ENCODE measurements at places on chromosomes 5 and 9.

DNA sequence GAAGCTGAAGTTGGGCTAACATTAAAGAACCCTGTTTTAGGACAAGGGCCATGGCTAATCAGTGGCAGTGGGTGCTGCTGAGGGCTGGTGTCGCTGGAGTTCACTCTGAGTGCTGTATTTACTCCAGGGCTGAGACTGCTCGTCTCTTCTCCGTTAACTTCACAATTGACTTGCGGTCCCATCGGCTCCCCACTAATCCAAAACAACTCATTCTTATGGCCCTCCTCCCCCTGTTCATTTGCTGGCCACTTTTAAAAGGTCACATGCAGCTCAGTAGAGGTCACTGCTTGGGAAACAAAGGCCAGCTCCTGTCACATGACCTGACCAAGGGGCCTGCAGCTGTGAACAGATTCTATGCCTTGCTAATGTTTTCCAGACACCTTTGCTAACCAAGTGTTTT, 38.4 kb downstream of the PTCH1 start:
- DNase-seq = no peak

- DNase-seq = no peak
Measured at GRCh38 chr5:148206620-148207019, 3.8 kb downstream of the SPINK6 start.

- no peak for DNase-seq
Measured at GRCh38 chr9:22049411-22049810, 40.3 kb upstream of the CDKN2B start.

DNA sequence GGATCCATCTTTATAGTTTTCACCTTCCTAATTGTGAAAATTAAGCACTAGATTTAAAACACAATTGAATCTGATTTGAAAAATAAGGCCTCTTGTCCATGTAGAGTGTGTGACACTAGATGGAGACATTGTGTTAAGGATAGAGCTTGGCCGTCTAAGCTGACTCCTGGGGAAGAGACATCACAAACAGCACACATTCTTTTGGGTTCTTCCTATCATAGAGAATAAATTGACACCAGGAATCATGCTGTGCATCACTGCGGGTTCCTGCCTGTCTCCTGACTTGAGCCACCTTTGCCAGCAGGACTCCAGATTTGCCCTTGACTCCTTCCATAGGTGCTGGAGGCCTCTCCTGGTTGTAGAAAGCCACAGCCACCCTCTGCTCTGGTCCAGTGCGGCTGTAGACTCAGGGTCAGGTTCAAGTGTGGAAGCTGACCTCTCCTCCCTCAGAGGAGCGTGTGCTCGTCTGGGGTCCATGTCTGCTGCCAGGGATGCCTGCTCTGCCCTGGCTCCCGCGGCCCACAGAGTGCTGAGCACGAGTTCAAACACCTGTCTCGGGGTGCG, 11.2 kb downstream of the ROPN1L start:
- no peak for DNase-seq

- DNase-seq = no peak
Measured at GRCh38 chr5:163565931-163566608, 60.7 kb downstream of the MAT2B start.

DNA sequence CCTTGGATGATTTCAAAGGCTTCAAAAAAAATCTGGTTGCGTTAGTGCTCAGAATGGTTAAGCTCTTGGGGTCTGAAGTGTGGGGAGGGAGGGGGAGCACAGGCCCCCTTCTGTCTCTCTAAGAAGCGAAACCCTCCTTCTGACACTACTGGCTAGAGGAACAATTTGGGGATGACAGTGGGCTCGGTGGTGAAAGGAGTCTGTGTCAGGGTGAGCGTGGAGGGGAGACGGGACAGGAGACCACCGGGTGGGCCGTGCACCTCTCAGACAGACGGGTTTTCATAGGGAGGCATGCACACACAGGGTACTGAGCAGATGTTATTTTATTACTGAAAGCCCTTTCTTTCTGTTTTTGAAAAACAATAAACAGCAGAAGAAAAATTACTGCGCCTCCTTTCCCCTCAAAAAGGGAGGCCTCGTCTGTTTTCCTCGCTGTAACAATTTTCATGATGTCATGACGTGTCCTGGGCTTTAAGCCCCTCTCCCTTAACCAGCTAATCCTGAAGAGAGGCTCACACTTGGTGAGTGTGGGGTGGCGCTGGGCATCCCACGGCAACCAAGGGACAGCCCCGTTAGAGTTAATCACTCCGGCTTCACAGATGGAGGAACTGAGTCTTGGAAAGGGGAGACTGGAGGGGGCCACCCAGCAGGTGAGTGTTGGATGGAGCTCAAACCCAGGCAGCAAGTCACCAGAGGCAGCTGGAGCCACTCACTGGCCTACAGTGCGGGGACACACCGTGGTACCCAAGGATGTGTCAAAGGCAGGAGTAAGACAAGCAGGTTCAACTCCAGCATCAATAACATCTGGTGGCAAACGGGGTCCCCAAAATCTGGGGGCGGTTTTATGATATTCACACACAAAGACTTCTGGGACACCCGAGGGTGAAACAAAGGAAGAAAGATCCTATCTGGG, 53.4 kb downstream of the PTCH1 start:
- DNase-seq = no peak

DNA sequence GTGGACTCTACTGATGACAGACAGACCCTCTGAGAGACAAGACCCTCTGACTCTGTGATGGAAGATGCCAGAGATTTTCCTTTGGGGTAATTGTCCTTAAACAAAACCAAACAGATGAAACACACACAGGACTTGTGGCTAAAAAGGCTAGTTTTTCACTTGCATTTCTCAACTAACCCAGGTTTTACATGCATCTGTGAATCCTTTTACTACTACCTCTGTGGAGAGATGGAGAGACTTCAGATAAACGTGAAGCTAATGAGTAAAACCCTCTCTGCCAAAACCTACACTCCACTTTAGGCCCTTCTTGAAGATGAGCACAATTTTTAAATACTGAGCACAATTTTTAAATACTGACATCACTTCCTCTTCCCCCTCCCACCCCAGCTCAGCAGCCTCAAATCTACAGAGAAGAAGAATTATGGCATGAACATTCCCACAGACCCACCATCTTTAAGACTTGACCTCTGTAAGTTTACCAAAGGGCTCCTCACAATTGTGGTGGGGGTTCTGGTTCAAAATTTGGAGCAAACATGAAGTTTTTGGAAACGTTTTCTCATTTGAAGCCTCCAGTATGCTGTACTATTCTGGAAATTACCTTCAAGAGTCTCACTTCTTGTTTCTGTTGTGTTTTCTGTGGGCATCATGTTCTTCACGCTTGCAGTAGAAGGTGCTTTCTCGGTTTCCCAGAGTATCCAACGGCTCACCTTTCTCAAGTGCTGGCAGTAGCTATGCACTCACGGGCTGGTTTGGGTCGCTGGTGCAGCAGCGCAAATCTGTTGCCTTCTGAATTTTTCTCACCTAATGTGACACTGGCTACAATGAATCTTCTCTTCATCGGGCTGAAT, 42.7 kb downstream of the ACER2 start:
- no peak for DNase-seq

GRCh38 chr9:2655411-2655901, 33.9 kb downstream of the VLDLR start:
- DNase-seq = no peak

DNA sequence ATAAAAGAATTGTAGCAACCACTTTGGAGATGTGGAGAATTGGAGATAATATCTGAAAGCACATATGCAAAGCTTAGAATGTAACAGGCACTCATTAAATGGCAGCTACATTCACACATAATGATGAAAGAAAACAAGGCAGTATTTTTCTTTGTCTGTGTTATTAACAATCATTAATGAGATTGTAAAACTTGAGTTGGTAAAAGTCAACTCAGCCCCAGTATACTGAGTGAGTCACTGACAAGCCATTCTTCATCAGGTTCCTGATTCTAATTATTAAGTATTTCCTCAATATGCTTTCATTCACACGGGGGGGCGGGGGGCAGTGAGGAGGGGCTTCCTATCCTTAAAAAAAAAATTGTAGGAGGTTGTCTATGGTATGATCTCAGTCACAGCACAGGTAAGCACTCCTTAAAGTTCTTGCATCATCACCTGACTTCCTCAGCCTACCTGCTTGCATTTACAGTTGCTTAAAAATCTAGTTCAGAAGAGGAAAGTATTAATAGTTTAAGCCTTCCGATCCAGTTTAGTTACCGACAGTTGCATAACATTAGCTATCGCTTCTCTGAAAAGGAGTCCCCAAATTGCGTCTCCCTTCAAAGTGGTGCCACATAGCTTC, 379.8 kb downstream of the EFNA5 start:
- no peak for DNase-seq

- no peak for DNase-seq
Measured at GRCh38 chr9:27471366-27471765, 52.7 kb upstream of the IFNK start.

- DNase-seq = no peak
Measured at GRCh38 chr5:36239370-36240293, 2.1 kb downstream of the NADK2 start.

DNA sequence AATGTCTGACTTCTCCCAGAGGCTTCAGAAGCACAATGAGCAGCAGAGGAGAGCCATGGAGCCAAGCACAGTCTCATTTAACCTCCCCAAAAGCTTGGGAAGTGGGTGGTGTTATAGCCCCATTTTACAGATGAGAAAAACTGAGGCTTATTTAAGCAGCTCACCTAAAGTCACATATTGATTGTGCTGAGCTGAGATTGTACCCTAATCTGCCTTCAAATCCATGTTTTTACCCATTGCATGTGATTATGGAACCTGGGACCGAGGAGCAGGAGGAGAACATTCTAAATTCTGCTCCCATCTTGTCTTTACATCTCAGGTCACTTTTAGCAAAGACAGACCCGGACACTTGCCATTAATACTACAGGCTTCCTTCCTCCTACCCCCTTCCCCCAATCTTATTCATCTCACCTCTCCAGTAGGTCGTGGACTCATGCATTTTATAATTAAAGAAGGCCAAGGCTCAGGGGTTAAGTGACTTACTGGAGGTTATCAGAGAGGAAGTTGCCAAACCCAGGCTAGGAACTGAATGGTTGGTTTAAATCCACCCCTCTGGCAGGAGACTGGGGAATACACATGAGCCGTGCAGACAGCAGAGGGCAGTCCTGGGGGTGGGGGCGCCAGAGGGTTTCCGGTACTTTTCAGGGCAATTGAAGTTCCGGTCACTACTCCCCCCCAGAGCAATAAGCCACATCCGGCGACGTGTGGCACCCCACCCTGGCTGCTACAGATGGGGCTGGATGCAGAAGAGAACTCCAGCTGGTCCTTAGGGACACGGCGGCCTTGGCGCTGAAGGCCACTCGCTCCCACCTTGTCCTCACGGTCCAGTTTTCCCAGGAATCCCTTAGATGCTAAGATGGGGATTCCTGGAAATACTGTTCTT, 51.0 kb upstream of the IL17B start:
- DNase-seq = no peak

DNA sequence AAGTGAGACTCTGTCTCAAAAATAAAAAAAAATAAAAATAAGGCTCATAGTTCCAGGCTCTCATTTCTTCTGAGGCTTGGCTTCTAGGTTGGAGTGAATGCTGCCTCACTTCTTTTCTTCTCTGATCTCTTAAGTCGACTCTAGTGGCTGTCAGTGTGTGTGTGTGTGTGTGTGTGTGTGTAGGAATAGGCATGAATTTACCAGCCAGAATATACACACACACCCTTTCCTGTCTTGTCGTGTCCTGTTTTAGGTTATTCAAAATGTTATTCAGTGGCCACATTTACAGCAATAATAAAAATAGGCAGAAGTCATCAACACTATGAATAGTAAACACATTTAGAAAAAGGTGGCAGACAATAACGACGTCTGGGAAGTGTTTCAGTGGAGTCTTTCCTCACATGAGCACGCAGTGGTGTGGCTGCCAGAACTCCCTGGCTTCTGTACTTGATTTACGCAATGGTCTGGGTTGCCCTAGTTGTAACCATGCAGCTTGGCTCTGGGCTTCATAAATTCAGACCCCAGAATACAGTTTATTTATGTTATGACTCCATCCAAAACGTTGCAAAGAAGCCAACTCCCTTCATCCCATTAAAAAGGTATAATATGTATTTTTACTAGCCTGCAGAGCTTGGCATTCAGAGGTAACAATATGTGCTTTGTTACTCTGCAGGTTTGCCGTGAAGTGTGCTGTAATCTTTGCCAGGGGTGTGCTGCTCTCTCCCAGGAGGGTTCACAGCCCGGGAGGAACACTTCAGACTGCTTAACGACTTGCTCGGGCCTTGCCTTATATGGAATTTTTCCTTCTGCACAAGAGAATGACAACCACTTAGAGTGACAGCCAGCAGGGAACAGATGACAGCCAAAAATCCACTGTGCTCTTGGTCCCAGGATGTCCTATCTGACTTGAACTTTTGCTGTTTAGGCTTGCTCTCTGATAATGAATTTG, 34.4 kb upstream of the PALM2AKAP2 start:
- no peak for DNase-seq

DNA sequence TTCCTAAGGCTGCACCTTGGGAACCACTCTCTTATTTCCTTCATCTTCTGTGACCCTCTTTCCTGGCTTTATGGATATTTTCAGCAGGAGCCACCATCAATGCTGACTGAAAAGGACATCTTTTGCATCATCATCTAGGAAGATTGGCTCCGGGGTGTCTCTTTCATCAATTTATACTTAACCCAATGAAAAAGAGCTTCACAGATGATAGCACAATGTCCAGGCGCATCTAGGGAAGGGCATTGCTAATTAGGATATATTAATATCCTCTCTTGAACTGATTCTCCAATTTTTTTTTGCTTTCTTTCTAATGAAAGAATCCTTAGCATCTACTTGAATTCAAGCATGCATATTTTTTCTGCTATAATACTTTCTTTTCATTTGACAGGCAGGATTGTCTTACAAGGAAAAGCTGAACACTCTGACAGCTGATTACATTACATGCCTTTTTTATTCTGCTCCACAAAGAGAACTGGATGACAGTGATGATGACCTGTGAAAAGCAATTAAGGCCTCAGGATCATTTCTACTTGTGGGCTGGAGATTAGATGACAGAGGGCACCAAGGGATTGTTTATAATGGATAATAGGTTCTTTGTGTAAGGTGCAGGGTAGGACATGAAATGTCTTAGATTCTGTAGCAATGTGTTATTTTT, 60.2 kb downstream of the PCSK1 start:
- DNase-seq = no peak

DNA sequence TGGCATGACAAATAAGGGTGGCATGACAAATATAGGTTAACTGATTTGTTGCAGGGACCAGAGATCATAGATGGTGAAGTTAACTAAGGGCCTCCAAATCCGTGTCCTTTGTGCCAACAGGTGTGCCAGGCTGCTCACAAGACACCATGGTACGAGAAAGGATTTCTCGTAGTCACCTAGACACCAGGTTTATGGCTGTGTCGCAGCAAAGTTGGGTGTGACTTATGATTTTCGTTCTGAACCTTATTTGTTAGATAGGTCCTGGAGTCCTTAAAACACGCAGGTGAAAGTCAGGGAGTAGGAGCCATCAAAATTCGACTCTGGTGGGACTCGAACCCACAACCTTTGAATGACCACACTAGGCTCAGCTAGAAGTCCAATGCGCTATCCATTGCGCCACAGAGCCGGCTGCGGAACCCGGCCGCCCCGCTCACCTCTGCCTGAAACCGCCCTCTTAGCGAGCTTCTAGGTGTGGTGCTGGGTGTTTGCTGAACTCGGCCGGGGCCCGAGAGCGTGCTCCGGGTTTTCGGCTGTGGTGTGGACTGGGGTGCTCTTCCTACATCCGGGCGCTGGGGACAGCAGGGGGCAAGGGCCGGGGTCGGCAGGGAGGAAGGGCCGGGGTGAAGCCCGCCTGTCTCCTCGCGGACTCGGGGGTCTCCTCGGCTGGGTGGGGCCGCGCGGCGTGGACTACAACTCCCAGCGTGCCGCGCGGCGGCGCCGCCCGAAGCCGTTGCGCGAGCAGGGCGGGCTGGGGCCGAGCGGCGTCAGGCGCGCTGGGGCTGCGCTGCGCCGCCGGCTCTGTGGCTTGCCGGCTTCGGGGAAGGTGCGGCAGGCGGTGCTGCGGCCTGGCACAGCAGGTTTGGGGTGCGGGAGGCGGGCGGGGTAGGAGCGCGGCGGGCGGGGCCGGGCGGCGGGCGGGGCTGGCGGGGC, at the start of gene SLC27A4:
Gene SLC27A4, plus strand, starts transcription at position 767 of the 930 bp plus-strand sequence. CDS start 2,606 bp downstream, outside the sequence.
- DNase-seq = peak; percentile 58

Data from stimulated activated CD8-positive, alpha-beta memory T cell treated with anti-CD3 and anti-CD28 coated beads, Interleukin-2, amount 100 ng/mL, for 48 hours (primary cell).